Activated CD4-positive, alpha-beta T cell treated with anti-CD3 and anti-CD28 coated beads, Interleukin-2, amount 50 U/mL, for 24 hours (primary cell): ENCODE measurements at places on chromosomes 4 and X.

GRCh38 chrX:103658681-103659433 lies 27.6 kb downstream of the MORF4L2 start:
- no peak for DNase-seq

DNA sequence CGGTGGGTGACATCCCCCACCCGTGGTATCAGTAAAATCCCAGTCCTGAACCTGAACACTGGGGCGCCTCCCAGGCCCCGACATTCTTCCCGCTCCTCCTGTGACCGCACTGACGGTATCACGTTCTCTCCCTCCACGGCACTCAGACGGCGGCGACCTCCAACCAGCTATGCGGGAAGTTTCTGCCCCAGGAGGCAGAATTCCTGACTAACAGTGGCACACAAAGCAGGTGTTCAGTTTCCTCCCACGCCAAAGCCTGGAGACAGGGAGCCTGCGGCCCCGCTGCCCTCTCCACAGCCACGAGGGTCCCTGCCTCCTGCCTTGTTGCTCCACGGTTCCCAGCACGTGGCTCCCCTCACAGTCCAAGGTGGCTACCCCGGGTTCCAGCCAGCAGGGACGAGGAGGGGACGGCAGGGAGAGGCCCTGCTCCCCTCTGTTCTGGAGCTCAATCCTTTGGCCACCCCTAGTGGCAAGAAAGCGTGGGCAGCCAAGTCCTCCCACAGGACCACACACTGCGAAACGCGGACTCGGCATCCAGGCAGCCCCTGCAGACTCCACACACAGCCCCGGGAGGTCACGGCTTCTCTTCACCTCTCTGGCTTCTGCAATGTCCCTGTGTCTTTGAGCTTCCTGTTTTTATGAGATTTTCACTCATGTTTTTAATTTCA lies 15.2 kb downstream of the CTBP1 start:
- no peak for DNase-seq

- DNase-seq: no peak
These were observed 82.0 kb downstream of the MANBA start for GRCh38 chr4:102678695-102679335.

DNA sequence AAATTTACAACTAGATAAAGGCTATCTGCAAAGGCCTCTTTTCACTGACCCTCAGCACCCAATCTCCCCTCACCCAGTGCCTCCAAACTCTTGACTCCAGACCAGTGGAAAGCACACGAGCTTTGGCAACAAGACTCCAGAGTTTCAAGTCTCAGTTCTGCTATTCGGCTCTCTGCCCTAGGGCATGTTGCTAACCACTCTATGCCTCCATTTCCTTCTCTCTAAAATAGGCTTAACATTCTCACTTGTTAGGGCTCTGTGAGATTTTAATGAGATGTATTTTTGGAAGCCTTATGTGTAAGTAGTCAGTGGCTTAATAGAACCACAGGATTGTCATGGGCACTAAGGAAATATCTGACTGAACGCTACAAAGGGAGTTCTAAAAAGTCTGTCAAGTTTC lies 116.5 kb upstream of the IQCM start:
- no peak for DNase-seq

DNA sequence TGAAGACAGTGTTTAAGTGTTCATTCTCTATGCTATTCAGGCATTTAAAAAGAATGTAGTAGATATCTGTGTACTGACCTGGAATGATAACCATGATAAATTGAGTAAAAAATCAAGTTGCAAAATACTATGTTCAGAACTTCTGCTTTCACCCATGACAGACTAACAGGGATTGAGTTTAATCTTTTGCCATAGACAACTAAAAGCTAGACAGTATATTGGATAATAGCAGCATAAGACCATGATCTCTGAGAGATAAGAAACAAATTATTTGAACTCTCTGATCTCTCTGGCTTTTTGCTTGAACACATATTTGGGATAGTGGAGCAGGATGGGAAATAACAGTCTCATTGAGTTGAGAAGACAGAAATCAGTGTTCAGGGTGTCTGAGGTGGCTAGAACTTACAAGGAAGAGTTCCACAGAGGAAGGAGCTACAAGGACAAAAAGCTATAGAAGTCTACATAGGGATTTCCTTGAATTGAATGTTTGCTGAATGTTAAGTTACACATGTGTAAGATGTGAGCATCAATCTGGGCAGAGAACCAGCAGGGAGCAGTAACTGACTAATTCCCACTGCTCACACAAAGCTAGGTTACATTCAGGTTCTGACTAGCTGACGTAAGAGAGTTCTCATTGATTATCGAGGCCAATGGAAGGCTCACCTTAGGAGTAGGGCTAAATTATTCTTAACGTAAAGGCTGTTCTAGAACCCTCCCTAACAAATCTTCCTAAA lies 60.4 kb downstream of the SLC30A9 start:
- DNase-seq: no peak

DNA sequence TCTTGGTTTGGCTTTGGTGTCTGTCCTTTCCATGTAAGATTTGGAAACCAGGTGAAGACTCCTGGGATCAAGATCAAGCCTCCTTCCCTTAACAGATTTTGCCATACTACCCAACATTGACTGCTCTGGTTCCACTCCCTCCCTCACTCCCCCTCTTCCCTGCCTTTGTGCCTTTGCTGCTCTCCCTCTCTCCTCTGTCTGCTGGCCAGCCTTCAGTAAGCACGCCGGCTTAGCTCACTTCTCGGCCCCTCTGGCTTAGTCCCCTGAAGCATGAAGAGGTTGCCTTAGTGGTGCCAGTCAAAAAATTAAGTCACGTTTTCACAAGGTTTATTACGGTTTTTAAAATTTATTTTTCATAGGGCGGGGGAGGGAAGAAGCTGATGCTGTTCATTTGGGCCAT lies 6.0 kb downstream of the GRIA3 start:
- no peak for DNase-seq

GRCh38 chr4:25843340-25844097 lies 19.3 kb downstream of the SEL1L3 start:
- no peak for DNase-seq

GRCh38 chr4:86928400-86929255 lies 6.2 kb upstream of the AFF1 start:
- DNase-seq: no peak

DNA sequence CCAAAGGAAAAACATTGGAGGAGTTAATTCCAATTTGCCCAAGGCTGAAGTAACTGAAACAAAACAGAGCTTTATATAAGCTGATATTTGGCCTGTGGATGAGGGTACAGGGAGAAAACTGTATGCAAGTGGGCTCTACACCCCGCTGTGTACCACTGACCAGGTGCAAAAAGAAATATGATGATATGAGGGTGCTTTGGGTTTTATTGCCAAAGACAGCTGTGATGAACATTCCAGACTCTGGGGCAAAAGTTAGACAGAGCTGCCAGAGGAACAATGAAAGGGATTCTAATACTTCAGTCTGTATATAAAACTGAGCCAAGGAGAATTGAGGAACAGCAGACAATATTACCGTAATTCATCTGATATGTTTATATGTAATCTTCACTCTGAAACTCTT lies 117.4 kb downstream of the MID1 start:
- no peak for DNase-seq

DNA sequence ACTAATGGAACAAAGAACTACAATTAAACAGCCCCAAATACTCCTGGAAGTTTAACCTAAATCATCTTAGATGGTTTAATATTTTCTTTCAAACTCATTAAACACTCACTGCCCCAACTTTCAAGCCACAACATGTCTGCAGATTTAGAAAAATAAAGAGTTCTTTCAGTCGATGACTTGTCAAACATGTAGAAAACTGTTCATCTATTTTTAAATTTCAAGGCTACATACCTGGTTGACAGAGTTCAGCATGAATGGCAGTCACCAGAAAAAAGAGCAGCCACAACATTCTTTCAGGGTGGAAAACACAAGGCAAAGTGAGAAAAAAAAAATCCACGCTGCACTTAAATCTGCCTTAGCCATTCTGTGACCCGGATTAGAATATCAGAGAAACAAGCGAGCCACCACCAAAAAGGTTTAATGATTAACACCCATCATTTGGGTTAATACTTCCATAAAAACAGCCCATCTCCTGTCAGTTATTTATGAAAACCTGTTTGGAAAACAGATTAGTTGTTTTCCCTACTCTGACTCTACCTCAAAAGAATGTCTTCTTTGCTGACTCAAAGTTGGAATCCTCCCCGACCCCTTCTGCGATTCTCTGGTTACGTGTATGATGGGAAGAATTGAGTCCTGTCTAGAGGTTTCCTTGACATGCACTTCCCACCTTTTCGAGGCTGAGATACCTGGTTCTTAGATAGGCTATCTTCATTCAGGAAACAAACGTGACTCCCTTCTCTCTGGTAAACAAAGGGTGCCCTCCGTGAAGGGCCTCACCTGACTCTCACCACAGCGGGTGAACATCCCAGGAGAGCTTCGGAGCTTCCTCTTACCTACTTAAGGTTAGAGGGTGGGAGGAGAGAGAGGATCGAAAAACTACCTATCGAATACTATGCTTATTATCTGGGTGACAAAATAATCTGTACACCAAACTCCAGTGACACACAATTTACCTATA lies at the start of gene CLTRN:
Gene CLTRN (minus strand): TSS at position 319 of the 958 bp plus-strand sequence. CDS start 30 bp downstream, at position 289.
- no peak for DNase-seq

DNA sequence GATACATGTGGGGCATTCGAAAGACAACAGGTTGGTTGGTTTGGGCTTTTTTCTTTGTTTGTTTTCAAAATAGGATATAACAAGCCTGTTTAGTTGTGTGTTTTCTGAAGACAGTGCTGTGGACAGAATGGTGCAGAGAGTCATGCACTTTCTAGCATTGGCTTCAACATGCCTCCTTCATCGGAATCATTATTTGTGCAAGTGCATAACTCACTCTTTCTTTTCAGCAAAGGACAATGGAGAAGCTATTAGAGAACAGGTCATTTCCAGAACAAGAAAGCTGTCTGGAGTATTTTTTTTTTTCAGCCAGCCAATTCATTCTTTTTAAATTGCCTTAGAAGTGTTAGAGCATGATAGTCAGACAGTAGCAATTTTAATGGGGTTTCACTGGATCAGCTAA lies 225.8 kb downstream of the STK32B start:
- no peak for DNase-seq

- no peak for DNase-seq
These were observed 2.7 kb upstream of the PYURF start for GRCh38 chr4:88526221-88526815.

DNA sequence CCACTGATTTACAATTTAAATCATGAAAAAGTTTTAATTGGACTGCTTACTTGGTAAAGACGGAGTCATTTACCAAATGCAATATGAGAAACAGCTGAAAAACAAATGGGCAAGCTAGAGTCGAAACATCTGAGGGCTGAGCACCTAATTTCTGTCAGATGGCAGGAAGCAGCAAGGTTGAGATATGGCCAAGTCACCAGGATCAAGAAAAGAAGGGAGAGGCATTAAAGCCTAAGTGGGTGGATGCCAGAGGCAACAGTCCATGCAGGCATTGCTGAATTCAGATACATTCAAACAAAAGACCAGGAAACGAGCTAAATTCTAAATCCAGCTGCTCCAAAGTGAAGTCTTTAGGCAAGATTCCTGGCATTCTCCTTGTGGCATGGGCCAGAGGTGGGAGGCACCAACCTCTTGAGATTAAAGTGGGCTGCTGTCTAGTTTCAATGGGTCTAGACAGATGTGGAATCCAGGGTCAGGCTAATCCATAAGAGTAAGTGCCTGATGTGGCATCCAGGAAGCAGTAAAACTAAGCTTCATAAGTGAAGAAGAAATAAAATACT lies 8.0 kb upstream of the ARSJ start:
- DNase-seq: no peak

DNA sequence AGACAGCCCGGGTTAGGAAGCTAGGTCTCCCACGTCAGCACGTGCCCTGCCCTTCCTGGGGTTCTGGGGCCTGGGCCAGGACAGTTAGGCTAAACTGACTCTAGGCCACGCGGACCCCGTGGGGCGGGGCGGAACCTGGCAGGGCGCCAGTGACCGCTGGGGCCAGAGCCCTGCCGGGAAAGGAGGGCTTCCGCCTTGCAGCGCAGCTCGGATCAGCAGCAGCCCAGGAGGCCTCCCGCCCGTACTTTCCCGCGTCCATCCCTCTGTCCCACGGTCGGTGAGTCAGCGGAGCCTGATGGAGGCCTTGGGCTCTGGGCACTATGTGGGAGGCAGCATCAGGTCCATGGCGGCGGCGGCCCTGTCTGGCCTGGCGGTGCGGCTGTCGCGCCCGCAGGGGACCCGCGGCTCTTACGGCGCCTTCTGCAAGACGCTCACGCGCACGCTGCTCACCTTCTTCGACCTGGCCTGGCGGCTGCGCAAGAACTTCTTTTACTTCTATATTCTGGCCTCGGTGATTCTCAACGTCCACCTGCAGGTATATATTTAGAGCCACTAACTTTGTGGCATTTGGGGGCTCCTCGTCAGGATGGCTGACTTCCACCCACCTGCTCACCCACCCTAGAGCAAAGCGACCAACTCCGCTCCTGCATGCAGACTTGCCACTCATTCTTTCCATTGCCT lies at the start of gene SMIM10:
Gene SMIM10 (plus strand): TSS at position 191 of the 681 bp plus-strand sequence. CDS start 105 bp downstream, at position 296.
- peak; percentile 1 for DNase-seq

- no peak for DNase-seq
These were observed 89.9 kb upstream of the DHX15 start for GRCh38 chr4:24674279-24674678.

DNA sequence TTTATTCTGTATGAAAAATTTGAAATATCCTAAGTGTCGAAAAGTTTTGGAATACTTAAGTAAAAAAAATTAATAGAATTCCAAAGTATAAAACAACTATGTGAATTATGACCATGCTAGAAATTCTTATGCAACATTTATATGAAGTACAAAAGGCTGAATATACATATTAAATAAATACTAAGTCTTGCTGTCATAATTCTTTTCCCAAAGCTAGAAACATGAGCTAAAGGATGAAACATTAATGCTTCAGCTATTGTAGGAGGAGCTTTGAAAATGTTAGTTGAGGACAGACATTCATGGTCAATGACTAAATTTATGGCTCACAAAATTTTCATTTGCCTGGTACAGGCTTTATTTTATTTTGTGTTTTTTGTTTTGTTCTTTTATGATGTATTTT lies 207.3 kb downstream of the GABRB1 start:
- DNase-seq: no peak

DNA sequence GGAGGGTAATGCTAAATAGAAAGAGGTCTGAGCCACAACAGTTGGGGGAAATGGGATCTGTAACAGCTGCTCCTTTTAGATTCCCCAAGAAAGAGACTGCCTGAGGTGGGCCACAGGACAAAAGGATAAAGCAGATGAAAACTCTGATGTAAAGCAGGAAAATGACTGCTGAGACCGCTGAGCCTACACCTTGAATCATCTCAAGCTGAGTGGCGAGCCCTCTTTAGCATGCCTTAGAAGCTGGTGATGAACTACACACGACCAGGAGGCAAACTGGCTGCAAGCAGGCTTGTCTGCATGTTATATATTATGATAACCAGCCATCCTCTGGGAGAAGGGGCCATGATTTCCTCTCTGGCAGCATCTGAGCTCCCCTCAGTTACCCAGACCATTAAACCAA lies 88.4 kb downstream of the TTC29 start:
- no peak for DNase-seq

DNA sequence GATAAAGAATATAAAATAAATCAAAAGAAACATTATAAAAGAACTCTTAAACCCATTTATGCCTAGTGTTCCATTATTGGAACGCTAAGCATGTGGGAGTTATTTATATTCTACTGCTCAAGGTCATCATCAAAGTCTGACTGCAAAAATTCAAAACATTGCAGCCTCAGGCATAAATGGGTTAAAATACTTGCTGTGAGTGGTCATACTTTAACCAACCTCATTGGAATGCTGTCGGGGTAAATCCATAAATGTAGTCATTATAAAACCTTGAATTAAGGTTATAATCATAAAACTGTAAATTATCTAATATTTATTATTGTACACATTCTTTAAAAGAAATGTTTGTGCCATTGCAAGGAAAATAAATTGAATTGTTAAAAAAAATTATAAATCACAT lies 55.0 kb downstream of the RPS6KA6 start:
- no peak for DNase-seq

- no peak for DNase-seq
These were observed 133.8 kb downstream of the LDB2 start for GRCh38 chr4:16764622-16765021.
